Islet precursor cell (in vitro differentiated cells): ENCODE measurements at places on chromosomes 7 and 10.

- DNase-seq: peak; percentile 27
These were observed 78.3 kb downstream of the SLC25A40 start for GRCh38 chr7:87797798-87798403.

DNA sequence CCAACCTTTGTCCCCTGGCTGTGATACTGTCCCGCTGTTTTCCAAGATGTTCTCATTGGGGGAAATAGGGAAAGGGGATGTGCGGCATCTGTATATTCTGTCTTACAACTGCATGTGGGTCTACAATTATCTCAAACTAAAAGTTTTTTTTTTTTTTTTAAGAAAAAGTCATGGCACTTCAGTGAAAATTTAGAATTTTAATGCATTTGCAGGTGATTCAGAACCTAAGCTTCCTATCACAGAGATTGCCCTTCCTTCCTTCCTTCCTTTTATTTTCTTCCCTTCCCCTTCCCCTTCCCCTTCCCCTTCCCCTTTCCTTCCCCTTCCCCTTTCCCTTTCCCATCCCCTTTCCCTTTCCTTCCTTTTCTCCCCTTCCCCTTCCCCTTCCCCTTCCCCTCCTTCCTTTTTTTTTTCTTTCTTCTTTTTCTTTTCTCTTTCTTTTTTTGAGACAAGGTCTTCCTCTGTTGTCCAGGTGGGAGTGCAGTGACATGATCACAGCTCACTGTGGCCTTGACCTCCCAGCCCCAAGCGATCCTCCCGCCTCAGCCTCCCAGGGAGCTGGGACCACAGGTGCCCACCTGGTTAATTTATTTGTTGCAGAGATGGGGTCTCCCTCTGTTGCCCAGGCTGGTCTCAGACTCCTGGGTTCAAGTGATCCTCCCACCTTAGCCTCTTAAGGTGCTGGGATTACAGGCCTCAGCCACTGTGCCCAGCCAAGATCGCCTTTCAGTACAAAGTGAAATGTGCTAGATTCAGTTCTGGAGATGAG, 32.0 kb downstream of the JAKMIP3 start:
- peak; percentile 16 for DNase-seq

DNA sequence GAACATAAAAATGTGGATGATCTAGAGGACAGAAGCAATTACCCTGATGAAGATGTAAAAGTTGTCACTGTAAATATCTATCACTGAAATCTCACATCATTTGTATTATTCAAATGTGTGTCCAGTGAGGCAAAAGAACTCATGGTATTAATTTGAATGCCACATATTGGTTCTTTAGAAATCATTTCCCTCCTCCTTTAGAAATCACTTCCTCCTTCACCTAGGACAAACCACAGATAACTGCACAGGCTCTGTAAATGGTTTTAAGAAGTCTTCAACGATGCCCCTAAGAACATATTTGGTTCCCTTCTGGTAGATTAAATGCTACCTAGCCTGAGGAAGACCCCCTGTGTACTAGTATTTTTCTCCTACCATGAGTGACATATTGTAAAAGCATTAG, 33.1 kb upstream of the ZNF518A start:
- DNase-seq: no peak

DNA sequence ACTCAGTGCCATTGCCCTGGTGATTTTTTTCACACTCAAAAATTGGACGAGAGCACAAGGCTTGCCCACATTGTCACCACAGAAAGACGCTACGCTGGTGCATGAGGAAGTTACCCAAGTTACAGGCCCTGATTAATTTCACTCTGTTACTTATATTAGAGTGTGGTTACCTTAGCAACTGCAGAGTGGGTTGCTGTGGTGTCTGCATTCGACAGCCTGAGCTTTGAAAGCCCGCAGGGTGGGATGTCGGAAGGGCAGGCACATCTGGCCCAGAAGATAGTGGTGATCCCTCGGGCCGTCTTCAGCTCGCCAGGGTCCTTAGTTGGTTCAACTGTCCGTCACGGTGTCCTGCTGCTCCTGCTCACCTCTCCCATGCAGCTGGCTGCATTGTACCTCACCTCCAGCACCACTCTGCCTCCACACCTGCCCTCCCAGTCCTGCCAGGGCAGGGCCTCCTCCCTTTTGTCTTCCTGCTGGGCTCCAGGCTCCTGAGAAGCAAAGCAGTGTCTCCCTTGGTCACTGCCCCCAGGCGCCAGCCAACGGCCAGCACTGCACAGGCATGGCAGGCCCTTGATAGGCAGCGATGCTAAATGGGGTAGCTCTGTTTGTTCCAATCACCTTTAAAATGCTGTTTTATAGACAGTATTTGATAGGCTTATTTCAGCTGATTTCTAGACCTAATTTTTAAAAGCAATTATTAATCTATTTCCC, 167.2 kb downstream of the EBF3 start:
- DNase-seq: peak; percentile 45

DNA sequence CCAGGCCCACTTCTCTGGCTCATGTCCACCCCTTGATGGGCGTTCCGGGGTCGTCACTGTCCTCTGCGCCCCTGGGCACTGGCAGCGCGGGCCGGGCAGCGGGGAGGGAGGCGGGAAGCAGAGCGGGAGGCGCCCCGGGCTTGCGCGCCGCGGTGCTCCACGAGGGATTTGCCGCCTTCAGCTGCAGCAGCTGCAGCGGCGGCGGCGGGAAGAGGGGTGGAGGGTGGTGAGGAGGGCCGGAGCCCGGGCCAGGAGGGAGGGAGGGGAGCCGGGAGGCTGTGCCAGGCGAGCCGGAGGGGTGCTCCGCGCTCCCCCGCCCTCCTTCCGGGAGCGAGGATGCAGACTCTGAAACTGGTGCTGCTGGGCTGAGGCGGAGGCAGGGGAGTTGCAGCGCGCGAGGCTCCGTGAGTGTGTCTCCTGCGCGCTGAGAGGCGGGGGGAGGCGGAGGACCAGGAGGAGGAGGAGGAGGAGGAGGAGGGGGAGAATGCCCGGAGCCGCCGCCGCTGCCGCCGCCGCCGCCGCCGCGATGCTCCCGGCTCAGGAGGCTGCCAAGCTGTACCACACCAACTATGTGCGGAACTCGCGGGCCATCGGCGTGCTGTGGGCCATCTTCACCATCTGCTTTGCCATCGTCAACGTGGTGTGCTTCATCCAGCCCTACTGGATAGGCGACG, at the start of gene LHFPL3:
TSS of gene LHFPL3 (plus strand) at position 308 of the 674 bp plus-strand sequence.
- peak; percentile 68 for DNase-seq

GRCh38 chr10:15144788-15145187, 23.7 kb downstream of the NMT2 start:
- no peak for DNase-seq
